ENCODE measurements at places on chromosomes 1 and 21.

- no peak for DNase-seq
Measured at GRCh38 chr1:1208713-1209433, 2.5 kb upstream of the TNFRSF18 start.

GRCh38 chr21:36769051-36769839 lies 70.3 kb downstream of the SIM2 start:
- no peak for DNase-seq

GRCh38 chr1:86567341-86567740 lies 20.5 kb downstream of the CLCA4 start:
- DNase-seq: no peak

DNA sequence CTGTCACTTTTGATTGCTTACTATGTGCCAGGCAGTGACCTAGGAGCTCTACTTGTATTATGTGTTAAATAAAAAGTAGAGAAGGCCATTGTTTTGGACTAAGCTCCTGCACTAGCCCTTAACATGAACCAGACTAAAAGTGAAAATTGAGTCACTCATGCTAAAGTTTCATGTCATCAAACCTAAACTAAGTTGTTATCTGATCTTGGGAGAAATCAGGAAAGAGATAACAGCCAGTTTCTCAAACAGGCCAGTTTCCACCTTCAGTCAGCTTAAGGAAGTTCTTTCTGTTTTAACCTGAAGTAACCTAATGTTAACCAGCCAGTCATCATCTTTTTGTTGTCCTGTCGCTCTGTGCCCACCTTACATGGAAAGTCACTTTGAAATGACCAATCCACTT lies 102.1 kb upstream of the MARK1 start:
- DNase-seq: no peak

GRCh38 chr1:114314098-114314497 lies 160.4 kb upstream of the SYT6 start:
- DNase-seq: no peak

DNA sequence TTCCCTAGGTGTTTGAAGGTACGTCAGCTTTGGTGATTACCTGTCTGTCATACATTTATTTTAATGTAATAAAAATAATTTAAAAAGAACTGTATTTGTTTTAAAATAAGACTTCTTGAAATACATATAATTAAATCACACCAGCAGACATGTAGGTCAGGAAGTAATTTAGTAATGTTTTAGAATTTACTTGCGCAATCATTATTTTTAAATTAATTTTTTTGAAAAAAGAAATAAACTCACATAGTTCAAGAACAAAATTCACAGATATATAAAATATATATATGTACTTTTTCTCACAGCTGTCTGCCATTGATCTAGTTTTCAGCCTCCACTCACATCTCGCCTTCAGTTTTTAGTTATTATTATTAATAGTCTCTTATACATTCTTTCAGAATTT lies 875.9 kb downstream of the TTLL7 start:
- no peak for DNase-seq

DNA sequence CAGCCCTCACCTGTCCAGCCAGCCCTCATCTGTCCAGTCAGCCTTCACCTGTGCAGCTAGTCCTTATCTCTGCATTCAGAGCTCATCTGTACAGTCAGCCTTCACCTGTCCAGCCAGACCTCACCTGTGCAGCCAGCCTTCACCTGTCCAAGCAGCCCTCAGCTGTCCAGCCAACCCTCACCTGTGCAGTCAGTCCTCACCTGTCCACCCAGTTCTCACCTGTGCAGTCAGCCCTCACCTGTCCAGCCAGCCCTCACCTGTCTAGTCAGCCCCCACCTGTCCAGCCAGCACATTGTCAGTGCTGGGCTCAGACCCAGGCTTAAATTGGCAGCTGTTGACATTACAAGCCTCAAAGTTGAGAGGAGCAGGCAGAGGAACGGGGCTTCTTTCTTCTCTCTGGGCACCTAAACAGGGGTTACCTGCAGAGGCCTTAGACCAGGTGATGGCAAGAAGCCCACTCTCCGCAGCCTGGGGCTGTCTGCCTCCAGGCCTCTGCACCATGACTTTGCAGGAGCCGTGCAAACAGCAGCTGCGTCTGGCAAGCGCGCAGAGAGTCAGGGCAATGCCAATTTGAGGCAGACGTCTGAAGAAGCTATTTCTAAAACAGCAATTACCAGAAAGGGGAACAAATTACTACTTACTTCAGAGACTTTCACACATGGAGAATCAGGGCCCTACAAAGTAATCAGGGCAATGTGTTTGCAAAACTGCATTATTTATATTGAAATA lies 506.1 kb downstream of the NPHP4 start:
- DNase-seq: no peak

- no peak for DNase-seq
Measured at GRCh38 chr1:19461220-19461554, 24.2 kb downstream of the CAPZB start.

GRCh38 chr1:214574598-214575411 lies 23.4 kb upstream of the PTPN14 start:
- peak; percentile 69 for DNase-seq

- DNase-seq: no peak
Measured at GRCh38 chr1:41582004-41582325, 97.5 kb upstream of the EDN2 start.

DNA sequence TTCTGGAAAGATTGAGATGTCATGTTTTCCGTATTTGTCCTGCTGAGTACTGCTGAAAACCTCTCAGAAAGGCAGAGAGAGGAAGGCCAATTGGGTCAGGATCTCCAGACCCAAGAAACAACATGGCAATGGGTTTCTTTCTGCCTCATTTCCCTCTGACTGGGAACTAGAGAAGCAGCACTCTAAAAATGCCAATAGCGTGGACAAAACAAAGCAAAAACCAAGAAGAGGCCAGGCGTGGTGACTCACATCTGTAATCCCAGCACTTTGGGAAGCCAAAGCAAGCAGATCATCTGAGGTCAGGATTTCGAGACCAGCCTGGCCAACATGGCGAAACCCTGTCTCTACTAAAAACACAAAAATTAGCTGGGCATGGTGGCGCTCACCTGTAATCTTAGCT lies 18.3 kb downstream of the TNFRSF9 start:
- DNase-seq: no peak

DNA sequence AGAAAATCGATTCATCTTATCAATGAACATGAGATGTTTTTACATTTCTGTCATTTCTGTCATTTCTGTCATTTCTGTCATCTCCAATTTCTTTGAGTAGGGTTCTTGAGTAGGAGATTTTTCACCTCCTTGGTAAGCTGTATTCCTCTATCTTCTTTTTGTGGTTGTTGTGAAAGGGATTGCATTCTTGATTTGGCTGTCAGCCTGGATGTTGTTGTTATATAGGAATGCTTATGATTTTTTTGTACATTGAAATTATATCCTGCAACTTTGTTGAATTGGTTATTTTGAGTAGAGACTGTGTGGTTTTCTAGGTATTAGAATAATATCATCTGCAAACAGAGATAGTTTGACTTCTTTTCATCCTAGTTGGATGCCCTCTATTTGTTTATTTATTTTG lies 1233.7 kb downstream of the PLA2G4A start:
- no peak for DNase-seq

DNA sequence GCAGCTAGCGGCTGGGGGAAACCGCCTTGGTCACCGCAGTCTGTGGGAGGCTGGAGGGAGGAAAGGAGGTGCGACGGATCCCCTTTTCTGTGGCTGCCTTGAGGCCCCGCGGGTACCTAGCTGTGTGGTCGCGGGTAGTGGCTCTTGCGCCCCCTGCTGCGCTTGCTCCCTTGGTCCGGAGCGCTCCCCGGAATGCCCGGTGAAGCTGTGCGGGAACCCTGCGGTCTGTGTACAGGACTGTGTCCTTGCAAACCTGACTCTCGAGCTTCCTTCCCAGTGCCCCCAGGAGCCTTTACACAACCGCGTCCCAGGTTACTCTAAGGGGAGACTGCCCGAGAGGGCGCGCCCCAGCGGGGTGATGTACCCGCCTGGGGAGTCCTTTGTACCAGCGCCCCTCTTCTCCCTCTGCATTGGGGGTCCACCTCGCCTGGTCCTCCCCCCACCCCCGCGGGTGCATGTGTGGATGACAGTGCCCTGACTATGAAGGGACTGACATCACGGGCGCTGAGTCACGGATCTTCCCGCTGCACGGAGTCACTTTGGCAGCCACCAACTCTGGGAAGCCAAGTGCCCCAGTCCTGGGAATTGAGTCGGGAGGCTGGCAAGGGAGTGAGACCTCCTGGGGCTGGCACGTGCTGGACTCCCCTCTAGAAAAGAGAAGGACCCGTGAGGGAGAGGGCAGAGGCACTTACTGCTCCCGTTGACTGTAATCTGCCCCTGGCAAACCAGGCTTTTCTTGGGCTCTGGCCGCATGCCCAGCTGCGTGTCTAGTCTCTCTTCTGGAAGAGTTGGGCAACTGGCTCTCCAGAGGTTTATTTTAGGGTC lies 816 bp downstream of the IL6R start:
- DNase-seq: no peak

- DNase-seq: no peak
Measured at GRCh38 chr1:9164532-9164900, 35.6 kb upstream of the GPR157 start.

- DNase-seq: no peak
Measured at GRCh38 chr1:200888349-200888838, 6.3 kb upstream of the INAVA start.

DNA sequence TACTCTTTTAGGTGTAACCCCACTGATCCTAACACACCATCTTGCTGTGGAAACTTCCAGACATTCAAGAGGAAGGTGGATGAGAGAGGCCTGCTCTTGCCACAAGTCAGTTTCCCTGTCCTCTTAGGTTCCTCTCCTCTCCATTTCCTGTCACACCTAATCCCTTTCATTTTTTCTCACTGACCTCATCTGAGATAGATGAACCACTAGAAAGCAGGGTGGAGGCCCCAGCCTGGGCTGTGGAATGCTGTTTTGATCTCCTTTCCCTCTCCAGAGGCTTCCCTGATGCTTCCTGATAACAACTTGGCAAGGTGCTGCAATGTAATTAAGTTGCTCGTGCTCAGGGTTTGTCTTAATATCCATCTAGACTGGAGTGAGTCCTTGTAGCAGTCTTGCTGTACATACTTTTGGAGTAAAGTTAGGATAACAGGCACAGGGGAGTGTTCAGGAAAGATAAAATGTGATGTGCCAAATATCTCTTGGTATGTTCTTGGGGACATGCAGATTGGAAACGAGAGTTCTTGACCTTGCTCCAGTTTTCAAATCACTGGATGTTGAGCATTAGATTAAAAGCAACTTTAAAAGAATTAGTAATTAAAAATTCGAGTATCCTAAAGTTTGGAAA lies 11.2 kb downstream of the LRRC42 start:
- peak; percentile 85 for DNase-seq

DNA sequence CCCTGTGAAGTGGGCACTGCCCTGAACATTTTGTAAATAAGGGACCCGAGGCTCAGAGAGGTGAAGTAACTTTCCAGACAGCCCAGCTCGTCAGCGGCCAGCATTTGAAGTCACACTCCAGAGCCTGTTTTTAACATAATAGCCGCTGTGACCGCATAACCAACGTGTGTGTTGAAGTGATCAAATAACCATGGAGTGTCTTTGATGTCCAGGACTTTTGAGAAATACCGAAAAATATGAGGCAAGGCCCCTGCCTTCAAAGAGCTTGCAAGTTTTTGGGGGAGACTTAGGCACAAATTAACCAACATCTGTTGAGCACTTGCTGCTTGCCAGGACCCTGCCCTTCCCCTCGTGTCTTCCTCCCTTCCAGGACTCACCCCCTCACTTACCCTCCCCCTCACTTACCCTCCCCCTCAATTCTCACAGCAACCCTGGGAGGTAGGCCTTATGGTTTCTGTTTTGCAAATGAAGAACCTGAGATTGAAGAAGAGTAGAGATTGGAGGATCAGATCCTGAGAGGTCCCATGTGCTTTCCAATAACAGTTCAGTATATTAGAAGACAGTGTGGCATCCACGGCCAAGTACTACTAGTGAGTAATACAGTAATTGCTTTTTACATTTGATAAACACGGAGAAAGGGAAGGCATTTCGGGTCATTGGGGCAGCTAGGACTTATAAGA lies 1.3 kb upstream of the SLC16A1 start:
- peak; percentile 89 for DNase-seq

DNA sequence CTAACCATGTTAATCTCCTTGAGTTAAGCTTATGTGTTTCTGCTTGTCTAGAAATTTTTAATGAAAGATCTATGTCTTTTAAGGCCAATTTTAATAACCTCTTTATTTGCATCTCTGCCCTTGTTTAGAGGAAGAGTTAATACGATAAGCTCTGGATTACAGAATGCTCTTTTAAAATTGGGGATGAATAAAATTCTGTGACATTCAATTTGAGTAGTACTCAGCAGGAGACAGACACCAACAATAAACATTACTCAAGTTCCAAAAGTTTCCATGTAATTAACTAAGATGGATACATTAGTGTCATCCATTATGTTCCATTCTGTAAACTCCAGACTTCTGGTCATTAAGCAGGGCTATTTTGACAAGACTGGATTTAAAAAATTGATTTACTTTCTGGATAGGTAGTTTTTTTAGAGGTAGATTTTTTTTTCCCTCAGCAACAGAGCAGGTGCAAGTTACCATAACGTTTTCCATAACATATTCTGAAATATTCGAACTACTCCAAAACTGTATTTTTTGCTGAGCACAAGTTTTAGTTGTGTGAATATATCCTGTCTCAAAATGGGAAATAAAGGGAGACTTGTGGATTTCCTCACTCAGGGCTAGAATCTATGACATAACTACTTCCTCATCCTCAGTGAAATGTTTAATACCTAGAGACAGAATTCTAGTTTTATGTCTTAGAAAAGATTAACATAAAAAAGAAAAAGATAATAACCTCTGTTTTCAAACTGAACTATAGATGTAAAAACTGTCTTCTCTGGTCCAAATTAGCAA lies 221.7 kb downstream of the NEGR1 start:
- DNase-seq: no peak

- no peak for DNase-seq
Measured at GRCh38 chr21:35342440-35342839, 293.3 kb upstream of the RUNX1 start.

- no peak for DNase-seq
Measured at GRCh38 chr21:45318556-45319404, 31.1 kb upstream of the POFUT2 start.

- DNase-seq: peak; percentile 79
Measured at GRCh38 chr1:212655668-212656440, 43.8 kb downstream of the BATF3 start.

DNA sequence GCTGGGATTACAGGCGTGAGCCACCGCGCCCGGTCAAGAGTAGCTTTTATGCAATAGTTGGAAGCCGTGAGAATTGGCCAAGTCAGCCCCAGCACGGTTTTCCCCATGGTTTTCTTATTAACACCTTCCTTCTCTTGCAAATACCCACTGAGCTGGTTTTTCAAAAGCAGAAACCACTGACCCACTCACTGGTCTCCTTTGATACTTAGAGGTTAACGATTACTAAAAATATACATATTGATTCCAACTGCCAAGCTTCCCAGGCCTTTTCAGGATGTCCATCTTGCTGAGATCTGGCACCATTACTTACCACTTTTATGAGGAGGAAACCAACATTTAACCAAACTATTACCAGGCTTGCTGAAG lies 25.9 kb upstream of the TARDBP start:
- no peak for DNase-seq

DNA sequence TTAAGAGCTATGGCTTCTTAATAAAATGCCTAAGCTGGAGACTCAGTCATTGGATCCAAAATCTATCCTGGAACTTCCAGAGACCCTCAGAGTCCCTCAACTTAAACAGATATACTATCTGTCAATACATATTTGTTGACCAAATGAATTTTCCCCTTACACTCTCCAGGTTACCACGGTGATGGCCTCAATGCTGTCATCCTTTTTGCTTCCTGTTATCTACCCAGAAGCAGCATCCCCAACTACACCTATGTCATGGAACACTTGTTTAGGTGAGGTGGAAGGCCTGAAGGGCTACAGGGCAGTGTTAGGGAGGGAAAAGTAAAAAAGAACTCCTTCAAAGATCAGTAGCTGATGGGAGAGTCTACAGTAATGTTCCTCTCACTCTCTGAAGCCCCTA lies 4.4 kb upstream of the C1orf56 start:
- no peak for DNase-seq

GRCh38 chr21:45248893-45249381 lies 38.8 kb downstream of the POFUT2 start:
- DNase-seq: no peak

All from RWPE1 (cell line).